ENCODE measurements at places on chromosomes 6 and 20. TPM values are rescaled to one million over a fixed set of nuclear protein-coding genes. Genes with fewer than 3 reads are reported as not detected.

DNA sequence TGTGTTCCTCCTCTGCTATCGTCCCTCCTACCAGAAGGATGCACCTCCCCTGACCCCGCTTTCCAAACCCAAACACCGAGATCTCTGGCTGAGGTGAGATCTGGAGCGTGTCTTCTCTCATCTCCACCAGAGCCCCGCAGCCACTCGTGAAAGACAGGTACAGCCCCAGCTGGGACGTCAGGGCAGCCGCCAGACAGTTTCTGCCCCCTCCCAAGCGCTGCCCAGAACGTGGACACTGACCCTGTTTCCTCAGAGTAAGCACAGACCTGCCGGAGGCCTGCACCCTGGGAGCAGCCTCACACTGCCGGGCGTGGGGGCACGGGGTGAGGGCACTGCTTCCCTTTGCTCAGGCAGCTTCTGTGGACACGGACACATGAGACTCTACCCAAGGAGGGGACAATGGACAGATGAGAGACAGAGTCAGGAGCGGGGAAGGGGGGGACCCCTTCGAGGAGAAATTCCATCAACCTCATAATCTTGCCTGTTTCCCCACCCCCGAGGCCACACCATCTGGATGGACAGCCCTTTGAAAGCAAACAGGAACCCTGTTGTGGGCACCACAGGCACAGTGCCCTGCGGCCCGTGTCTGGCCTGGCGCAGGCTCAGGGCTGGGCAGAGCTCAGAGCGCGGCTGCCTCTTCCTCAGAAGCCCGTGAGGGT lies 210.6 kb downstream of the DLL1 start:
- H3K4me1 ChIP-seq: no peaks in the 10 kb centered on the region
- no peak for DNase-seq
- H3K27ac ChIP-seq: no peak overlapping the region
- no peaks in the 10 kb centered on the region for H3K36me3 ChIP-seq
- H3K4me3 ChIP-seq: no peak overlapping the region

DNA sequence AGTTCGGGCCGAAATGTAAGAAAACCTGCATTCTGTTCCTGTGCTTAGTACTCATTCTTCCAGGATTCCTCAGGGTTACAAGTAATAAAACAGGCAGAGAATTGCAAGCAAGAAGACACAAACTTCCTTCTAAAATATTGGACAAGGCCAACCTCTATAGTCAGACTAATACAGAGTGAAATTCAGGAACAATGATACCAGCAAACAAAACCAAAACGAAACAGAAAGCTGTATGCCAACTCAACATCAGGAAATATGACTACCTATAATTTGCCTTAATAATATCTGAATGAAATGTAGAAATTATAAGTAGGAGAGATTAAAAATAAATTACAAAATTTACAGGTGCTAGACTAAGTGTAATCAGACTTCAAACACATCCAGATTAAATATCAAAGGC lies 238.8 kb downstream of the HIVEP2 start:
- no peaks in the 10 kb centered on the region for H3K36me3 ChIP-seq
- no peak for DNase-seq
- H3K4me3 ChIP-seq: no peak overlapping the region
- no peaks in the 10 kb centered on the region for H3K27me3 ChIP-seq
- no peak overlapping the region for H3K27ac ChIP-seq
- H3K4me1 ChIP-seq: no peaks in the 10 kb centered on the region

DNA sequence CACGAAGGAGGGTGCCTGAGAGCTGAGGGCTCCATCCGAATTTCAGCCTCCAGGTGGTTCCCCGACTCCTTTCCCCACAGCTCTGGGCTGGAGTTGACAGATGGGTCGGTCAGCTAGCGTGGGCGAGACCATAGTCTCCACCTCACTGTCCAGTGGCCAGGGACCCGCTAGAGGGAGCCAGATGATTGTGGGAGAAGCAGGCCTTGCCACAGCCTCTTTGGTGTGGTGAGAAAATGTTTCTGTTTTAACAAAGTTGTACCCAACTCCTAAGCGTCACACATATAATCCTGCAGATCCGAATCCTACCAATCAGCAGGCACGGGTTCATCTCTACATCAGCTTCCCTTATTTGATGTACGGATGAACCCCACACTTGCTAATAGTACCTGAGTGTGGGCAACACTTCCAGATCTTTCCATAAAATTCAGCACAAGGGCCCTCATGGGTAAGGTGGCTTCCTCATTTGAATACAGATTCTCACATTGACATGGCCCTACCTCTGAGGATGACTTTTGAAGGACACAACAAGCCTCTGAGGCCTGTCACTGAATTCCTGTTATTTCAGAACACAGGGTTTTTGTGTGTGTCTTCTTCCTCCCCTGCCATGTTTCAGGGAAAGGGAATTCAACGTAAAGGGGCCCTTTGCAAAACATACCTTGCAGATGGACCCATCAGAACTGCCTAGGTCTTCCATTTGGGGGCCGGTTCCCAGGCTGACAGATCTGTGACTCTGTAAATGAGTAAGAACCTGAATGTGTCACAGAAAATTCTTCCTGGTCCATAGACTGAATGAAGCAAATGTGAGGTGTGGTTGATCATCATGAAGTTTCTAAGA lies 103.2 kb upstream of the DUSP22 start:
- no peak overlapping the region for H3K4me3 ChIP-seq
- no peaks in the 10 kb centered on the region for H3K36me3 ChIP-seq
- H3K27me3 ChIP-seq: peaks cover 22% of the 10 kb centered on the region
- no peak overlapping the region for H3K27ac ChIP-seq
- peak; percentile 85 for DNase-seq
- no peaks in the 10 kb centered on the region for H3K4me1 ChIP-seq

DNA sequence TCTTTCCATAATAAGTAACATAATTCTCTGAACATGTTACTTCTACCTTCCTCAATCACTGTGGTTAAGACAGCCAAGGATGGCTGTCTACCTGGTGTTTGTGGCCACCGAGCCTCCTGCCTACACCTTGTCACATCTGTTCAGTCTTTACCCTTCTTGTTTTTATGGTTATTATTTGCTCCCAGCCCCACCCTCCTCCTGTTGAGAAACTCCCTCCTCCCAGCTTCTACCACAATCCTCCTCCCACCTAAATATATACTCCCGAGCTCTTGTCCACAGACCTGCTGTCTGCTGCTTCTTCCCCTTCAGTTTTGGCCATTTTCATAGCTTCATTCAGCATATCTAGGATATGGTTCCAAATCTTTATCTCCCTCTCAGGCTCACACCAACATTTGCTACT lies 35.7 kb upstream of the GABRR1 start:
- DNase-seq: no peak
- no peak overlapping the region for H3K27ac ChIP-seq
- peaks cover 8% of the 10 kb centered on the region for H3K4me1 ChIP-seq
- no peaks in the 10 kb centered on the region for H3K27me3 ChIP-seq
- H3K4me3 ChIP-seq: no peak overlapping the region

GRCh38 chr6:108575905-108576494 lies 15.3 kb downstream of the FOXO3 start:
- peaks cover 6% of the 10 kb centered on the region for H3K36me3 ChIP-seq
- H3K4me1 ChIP-seq: peaks cover 52% of the 10 kb centered on the region
- DNase-seq: no peak
- H3K27me3 ChIP-seq: no peaks in the 10 kb centered on the region
- H3K4me3 ChIP-seq: no peak overlapping the region

DNA sequence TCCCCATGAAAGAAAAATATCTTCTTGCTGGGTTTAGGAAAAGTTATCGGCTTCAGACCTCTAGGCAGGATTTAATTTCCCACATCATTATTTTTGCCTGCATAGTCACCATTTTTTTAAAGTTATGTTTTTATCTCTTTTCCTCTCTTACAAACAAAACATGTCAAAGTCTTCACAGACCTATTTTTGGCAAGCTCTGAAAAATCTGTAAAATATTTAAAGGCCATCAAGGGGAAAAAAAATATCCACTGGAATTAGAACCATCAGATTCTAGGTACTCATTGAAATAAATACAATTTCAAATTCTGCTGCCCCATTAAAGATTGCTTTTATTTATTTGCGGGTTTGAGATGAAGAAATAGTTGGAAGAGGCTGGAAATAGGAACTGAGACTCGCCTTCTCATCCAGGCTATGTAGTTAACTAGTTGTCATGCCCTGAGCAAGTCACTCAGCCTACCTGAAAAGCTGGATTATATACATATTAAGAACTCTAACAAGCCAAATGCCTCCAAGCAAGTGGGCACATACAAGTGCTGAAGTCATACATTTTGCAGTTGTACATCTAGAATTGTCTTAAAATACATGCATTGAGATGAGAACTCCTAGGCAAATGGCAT lies 101.7 kb upstream of the SASH1 start:
- H3K4me1 ChIP-seq: peaks cover 7% of the 10 kb centered on the region
- DNase-seq: no peak
- H3K27me3 ChIP-seq: no peaks in the 10 kb centered on the region

DNA sequence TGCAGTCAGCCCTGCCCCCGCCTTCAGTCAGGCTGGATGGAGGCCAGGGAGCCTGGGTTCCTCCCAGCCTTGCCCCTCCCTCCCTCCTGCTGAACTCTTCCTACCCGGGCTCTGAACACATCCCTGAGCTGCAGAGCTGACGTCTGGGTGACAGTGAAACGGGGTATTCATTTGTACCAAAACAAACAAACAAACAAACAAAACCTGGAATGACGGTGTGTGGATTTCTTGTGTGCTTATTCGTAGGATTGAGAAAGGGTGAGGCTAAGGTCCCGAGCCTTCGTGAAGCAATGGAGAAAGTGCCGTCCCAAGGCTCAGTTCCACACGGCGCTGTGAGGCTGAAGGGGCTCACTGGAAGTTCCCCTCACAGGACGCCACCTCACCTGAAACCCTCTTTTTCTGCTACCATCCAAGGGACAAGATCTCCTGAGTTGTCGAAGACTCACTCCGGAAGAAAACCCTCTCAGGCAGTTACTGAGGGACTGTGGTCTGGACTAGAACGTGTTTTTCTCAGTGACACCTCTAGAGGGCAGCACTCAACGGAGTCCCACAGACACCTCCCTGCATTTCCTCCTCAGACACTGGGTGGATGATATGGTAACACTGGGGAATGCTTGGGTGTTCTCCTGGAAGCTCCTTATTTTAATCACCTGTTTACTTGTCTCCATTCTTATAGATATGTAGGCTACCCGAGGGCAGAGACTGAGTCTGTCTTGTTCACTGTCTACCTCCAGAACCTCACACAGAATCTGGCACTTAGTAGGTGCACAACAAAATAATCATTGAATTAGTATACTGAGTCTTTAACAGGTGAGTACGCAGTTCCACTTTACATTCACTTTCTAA lies 27.3 kb downstream of the GSTA3 start:
- H3K4me3 ChIP-seq: peak overlapping the region; percentile 84
- peaks cover 11% of the 10 kb centered on the region for H3K27me3 ChIP-seq
- H3K4me1 ChIP-seq: no peaks in the 10 kb centered on the region
- peak; percentile 70 for DNase-seq
- peak overlapping the region; percentile 68 for H3K27ac ChIP-seq

- no peaks in the 10 kb centered on the region for H3K4me1 ChIP-seq
- H3K27me3 ChIP-seq: peaks cover 40% of the 10 kb centered on the region
- no peak for DNase-seq
- H3K36me3 ChIP-seq: no peaks in the 10 kb centered on the region
These were observed 19.1 kb upstream of the IRF4 start for GRCh38 chr6:372336-372911.

DNA sequence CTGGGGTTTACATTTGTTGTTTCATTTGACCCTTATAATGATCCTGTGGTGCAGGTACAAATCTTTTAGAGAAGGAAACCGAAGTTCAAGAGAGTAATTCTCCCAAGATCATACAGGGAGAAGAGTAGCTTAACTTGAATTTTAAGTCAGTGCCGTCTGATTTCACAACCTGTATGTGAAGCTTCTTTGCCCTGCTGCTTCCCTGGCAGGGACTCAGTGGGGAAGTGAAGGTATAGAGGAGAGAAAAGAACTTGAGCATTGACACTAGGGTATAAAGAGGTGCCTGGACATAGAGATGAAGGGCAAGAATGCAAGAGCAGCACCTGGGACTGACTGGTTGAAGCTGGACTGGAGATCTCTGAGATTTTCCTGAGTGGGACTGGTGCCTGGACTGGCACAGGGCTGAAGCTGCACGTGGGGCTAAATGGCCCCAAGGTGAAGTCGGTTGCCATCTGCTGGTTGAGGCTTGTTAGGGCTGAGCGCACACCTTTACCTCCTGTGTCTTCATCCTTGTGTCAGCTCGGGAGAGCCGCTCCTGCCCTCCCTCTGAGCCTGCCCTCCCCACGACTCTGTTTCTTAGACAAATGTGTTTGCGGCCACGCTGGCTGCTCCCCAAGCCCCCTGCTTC lies 41.8 kb downstream of the FARS2 start:
- H3K4me1 ChIP-seq: peaks cover 16% of the 10 kb centered on the region
- no peak overlapping the region for H3K4me3 ChIP-seq
- DNase-seq: peak; percentile 51
- no peaks in the 10 kb centered on the region for H3K36me3 ChIP-seq

DNA sequence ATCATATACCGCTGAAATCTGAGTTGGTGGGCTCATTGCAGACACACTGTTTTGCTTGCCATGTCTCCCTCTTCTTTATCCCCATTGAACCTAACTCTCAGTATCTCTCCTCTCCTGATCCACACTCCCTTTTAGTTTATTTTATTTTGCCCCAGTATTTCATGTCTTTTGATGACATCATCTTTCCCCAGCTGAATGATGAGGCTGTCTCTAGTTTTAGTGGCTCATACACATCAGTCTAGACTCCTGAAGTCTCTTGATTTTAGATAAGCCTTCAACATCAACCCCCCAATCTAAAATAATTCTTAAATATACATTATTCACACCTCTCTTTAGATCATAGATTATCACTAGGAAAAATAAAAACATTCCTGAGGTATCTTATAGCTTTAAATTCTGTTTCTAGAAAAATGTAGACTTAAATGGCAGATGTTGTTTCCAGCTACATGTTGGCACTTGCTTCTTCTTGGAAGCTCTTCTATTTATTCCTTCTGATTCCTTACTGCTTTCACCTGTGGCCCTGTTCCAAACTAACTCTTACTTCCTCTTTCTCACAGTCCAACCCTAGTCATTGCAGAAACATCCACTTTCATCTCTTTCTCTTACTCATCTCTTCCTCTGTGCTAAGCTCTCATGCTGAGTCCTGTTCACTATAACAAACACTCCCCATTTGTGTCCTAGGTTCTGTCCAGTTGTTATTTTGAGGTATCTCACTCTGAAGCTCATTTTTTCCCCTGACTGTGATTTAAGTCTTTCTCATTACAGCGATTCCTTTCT lies 191.9 kb upstream of the SLC35B3 start:
- H3K27ac ChIP-seq: no peak overlapping the region
- H3K4me1 ChIP-seq: no peaks in the 10 kb centered on the region
- no peaks in the 10 kb centered on the region for H3K36me3 ChIP-seq
- DNase-seq: no peak

GRCh38 chr6:148780918-148781436 lies 34.1 kb downstream of the UST start:
- no peaks in the 10 kb centered on the region for H3K4me1 ChIP-seq
- DNase-seq: no peak
- H3K36me3 ChIP-seq: no peaks in the 10 kb centered on the region
- no peaks in the 10 kb centered on the region for H3K27me3 ChIP-seq

GRCh38 chr6:158536891-158537798 lies 22.7 kb upstream of the TMEM181 start:
- H3K4me3 ChIP-seq: peak overlapping the region; percentile 68
- no peaks in the 10 kb centered on the region for H3K4me1 ChIP-seq
- H3K27ac ChIP-seq: no peak overlapping the region
- DNase-seq: peak; percentile 64

GRCh38 chr20:14197097-14197496 lies 140.3 kb downstream of the FLRT3 start:
- peaks cover 15% of the 10 kb centered on the region for H3K4me1 ChIP-seq
- no peak overlapping the region for H3K4me3 ChIP-seq
- H3K36me3 ChIP-seq: no peaks in the 10 kb centered on the region
- H3K27ac ChIP-seq: no peak overlapping the region
- H3K27me3 ChIP-seq: no peaks in the 10 kb centered on the region

PET117 gene
- total RNA-seq: 6.0 TPM

TRAPPC3L gene
- total RNA-seq: not detected

CYP24A1 gene
- total RNA-seq: 665 TPM

TMEM170B gene
- 2.2 TPM for total RNA-seq

FOXC1 gene
- total RNA-seq: 16.5 TPM

SEL1L2 gene
- not detected for total RNA-seq

FAM217A gene
- not detected for total RNA-seq

CLVS2 gene
- total RNA-seq: not detected

SSTR4 gene
- not detected for total RNA-seq
